Amygdala (tissue), 56 donors: ENCODE measurements at places on chromosomes 6 and 20.

DNA sequence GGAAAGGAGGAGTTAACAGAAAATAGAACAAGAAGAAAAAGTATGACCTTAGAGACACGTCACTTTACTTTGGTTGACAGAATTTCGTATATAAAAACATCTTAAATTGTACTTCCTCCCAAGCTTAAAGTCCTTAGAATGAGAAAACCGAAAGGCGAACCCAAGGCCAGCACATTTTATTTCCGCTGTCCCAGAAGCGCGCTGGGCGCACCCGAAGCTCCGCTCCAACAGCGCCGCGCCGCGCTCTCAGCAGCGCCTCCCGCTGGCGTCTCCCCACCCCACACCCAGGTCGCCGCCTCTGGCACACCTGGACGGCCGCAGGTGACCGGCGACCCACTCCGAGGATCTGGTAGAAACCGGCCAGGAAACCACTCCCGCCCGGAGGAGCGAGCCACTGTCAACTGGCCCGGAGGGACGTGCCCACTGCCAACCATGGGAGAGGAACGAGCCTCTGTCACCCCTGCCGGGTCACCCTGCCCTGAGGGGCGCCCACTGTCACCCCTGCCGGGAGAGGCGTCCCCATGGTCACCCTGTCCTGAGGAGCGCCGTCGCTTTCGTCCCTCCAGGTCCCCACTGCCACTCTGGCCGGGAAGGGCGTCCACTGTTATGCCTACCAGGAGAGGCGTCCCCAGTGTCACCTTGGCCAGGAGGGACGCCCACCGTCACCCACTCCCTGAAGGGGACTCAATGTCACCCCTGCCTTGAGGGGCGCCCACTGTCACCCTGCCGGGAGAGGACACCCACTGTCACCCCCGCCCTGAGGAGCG lies 824 bp downstream of the MPC1 start:
- DNase-seq, result no peak

DNA sequence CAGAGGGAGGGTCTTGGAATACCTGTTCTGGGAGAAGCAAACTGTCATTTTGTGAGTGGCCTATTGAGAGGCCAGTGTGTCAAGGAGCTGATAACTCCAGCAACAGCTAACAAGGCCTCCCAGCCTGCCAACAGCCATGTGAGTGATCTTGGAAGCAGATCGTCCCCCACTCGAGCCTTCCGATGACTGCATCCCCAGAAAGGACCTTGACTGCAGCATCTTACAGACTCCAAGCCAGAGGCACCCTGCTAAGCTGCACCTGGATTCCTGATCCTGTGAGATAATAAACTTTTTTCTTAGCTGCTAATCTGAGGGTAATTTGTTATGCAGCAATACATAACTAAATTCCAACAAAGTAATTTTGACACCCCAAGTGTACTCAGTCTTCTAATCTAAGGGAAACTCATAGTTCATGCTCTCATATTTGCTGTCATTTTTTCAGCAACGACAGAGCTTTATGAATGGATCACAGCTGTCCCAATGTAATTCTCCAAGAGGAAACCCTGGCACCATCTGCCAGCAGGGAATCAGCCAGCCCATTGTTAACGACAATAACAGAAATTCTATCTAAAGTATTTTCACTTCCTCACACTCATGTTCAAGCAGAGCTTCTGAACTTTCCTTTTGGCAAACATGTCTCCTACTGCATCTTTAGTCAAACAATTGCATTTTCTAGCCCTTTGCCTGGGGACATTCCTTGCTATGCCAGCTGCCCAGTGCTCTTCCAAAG lies 470.2 kb upstream of the BTBD3 start:
- DNase-seq, result no peak

DNA sequence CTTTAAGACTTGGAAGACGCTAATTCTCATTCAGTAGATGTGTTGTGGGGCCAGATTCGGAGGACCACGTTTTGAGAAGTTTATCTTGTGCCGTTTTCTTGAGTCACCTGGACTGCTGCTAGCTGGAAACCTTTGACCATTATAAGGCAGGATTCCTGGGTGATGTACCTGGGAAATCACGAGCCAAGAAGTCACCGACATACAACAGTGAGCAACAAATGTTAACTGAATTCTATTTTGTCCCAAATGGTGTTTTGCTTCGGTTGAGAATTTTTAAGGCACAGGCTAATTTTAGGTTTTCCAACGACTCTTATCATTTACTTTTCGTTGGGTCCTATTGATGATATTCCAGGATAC lies 93.4 kb upstream of the BTN3A2 start:
- DNase-seq, result no peak

DNA sequence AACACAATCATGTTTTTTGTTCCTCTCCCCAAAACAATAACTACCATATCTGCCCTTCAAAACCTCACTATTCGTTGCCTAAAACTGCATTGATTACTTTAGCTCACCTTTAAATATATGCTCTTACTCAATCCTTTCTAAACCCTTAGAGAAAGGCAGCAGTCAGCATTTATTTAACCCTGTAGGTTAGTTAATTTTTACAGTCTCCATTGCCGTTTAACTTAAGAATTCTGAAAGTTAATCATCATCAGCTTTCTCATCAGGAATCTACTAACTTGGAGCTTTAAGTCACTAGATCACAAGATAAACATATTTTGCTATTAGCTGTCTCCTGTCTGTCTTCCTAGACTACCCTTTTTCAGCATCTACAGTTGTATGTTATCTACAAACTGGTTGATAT lies 991.9 kb downstream of the EPHA7 start:
- DNase-seq, result no peak

GRCh38 chr6:21265034-21265729 lies 328.4 kb upstream of the SOX4 start:
- no peak for DNase-seq

DNA sequence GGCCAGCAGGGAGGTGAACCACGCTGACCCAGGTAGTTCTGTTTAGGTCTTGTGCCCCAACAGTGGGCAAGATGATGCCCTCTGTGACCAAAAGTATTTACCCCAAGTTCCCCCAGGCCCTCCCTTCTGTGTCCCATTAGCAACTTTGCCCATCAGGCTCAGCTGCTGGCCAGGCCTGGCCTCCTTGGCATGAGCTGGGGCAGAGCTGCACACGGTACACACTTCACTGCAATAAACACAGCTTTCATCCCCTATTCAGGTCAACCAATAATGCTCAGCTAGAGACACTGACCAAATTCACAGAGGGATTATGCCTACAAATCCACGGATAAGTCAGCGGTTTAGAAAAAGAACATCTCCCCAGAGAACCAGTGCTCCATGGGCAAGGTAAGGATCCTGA lies 103.7 kb downstream of the SLC23A2 start:
- no peak for DNase-seq
